Activated CD4-positive, alpha-beta T cell treated with anti-CD3 and anti-CD28 coated beads, Interleukin-2, amount 50 U/mL, for 1 hour (primary cell): ENCODE measurements at places on chromosomes 1 and 21.

- no peak for DNase-seq
Measured at GRCh38 chr1:90074137-90074536, 79.2 kb downstream of the ZNF326 start.

DNA sequence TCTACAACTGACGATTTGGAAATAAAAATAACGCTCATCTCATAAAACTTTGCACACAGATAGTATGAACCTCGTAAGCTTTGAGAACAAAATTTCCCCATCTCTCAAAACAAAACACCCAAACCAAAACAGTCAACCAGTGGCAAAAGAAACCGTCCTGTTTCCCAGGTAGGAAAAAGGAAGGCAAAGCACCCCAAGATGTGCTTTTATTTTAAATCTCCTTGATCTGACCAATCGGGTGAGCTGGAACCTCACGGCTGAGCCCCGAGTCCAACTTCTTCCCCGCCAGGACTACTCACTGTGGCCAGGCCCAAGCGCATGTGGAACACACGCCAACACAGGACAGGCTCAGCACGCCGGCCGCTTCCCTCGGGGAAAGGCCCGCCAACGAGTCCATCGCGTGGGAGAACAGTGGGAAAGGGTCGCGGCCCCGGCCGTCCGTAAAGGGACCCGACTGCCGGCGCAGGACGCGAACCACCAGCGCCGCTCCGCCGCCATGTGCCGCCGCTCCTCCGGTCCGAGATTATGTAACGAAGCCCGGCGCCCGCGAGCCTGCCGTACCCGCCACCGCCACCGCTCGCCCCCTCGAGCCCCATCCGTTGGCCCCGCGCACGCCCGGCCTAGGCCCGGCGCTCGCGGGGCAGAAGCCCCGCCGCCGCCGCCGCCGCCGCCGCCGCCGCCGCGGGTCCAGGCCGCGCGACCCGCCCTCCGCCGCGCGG, 759 bp downstream of the AHCTF1 start:
- peak; percentile 45 for DNase-seq

DNA sequence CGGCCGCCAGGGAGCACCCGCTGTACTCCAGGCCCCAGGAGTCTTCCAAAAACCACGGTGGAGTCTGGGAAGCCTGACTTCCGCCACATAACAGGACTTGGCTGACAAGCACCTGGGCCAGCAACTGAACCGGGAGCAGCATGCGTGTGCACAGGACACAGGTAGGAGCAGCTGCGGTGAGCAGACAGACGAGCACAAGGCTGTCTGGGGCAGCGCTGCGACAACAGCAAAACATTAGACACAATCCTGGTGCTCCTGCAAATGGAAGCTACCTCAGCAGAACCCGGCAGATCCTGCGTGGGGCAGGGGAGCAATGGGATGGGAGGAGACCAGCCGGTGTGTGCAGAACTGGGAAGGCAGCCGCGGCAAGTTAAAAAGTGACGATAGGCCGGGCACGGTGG, 80.4 kb downstream of the NPHP4 start:
- DNase-seq = no peak

GRCh38 chr1:67019121-67019520, 34.8 kb downstream of the SLC35D1 start:
- DNase-seq = no peak

DNA sequence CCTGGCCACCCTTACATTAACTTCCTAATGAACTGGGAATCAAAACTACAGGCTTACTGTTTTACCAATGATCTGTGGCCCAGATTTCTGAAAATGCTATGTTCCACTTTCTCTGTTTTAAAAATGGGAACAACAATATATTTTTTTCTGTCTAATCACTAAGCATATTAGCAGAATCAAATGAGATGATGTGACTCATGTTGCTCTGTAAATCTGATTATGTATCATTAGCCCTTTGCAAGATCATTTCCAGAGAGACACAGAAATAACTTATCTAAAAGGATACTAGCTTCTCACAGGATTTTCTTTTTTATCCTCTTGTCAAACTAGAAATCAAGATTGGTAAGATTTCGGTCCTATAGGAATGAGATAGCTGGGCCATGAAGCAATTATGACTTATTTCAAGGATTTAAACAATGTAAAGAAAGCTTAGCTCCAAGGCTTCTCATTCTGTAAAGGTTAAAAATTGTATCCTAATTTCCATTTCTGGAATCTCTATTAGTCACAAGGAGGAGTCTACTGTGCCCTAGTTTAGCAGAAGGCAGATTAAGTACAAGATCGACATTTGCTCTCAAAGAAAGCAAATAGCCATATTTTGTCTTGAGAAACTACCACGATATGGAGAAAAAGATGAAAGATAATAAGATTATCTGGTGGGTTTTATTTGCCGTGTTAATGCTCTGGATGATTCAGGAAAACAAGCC, 32.4 kb upstream of the CAMSAP2 start:
- DNase-seq = no peak
